ENCODE measurements at places on chromosomes 2 and 18. TPM values are rescaled to one million over a fixed set of nuclear protein-coding genes. Genes with fewer than 3 reads are reported as not detected.

- DNase-seq, result no peak
These were observed 212.2 kb downstream of the XIRP2 start for GRCh38 chr2:167100506-167100905.

DNA sequence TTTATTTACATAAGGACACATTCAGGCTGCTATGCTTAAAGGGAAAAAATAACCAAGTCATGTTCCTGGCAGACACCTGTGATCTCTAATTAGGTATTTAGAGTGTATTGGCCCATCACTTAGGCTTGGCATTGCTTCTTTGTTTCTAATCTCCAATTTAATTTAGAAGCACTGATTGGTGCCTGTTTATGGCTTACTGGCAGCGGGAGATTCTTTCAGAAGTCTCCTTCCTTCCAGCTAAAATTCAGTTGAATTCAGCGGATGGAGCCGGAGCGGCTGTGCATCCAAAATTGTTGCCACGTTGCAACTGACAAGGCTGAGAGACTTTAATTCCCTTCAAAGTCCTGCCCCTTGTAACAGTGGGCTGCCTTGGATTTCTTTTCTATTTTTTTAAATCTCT is 66.5 kb downstream of the VWA3B start:
- DNase-seq, result no peak

DNA sequence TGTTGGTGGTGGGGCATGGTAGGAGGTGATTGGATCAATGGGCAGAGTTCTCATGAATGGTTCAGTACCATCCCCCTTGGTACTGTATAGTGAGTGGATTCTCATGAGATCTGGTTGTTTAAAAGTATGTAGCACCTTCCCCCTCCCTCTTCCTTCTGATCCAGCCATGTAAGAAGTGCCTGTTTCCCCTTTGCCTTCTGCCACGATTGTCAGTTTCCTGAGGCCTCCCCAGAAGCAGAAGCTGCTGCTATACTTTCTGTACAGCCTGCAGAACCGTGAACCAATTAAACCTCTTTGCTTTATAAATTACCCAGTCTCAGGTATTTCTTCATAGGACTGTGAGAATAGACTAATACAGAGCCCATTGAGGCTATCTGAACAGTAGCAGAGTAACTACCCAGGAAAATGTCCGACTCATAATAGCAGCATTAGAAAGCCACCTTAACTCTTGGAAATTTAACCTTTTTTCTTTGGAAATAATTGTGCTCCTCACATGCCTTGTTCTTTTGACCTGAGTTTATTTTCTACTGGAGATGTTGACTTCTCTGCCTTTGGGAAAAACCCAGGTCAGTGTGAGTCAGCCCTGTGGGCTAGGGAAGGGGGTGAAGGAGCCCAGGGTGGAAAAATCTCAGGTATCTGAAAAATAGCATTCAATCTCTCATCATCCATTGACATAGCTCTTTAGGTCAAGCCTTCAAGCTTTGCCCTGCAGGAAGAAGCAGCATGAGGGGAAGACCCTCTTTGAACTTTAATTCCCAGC is 18.1 kb downstream of the CYP1B1 start:
- no peak for DNase-seq

GRCh38 chr2:10716581-10716980 is 4.8 kb upstream of the ATP6V1C2 start:
- DNase-seq, result no peak

GRCh38 chr2:240930096-240930630 is 24.0 kb downstream of the CROCC2 start:
- no peak for DNase-seq

The LIMS4 gene
- total RNA-seq, result 0.41 TPM

The SGPP2 gene
- total RNA-seq, result 10.0 TPM

The SCN9A gene
- total RNA-seq, result not detected

The UGT1A5 gene
- total RNA-seq, result not detected

The CLEC4F gene
- 3.7 TPM for total RNA-seq
